ENCODE measurements at places on chromosomes 13 and 19.

DNA sequence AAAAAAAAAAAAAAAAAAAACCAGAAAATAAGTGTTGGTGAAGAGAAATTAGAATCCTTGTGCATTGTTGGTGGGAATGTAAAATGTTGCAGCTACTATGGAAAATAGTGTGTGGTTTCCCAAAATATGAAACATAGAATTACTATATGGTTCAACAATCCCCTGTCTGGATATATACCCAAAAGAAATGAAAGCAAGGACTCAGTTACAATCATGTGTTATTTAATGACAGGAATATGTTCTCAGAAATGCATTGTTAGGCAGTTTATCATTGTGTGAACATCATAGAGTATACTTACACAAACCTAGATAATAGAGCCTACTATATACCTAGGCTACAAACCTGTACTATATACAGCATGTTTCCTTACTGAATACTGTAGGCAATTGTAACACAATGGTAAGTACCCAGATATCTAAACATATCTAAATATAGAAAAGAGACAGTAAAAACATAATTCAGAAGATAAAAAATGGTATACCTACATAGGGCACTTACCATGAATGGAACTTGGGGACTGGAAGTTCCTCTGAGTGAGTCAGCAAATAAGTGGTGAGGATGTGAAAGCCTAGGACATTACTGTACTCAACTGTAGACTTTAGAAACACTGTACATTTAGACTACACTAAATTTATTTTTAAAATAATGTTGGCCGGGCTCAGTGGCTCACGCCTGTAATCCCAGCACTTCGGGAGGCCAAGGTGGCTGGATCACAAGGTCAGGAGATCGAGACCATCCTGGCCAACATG is 25.7 kb upstream of the SLC7A1 start:
- DNase-seq, result no peak

GRCh38 chr19:17765069-17765618 is 13.9 kb downstream of the FCHO1 start:
- peak; percentile 74 for DNase-seq

DNA sequence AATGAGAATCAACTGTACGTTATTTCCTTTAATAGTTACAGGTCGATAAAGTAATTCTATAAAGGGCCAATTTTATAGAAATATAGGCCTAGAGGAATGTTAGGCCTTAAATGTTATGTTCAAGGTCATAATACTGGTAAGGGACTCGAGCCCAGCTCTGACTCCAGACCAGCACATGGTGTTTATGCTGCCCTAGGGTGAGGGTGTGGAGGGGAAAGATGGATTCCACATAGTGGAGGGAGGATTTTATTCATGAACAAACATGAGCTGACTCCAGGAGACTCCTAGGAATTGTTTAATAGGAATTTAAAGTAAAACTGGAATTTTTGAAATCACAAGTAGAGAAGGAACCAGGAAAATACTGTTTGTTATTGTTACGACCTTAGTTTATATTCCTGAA is 139.9 kb downstream of the LACC1 start:
- no peak for DNase-seq

DNA sequence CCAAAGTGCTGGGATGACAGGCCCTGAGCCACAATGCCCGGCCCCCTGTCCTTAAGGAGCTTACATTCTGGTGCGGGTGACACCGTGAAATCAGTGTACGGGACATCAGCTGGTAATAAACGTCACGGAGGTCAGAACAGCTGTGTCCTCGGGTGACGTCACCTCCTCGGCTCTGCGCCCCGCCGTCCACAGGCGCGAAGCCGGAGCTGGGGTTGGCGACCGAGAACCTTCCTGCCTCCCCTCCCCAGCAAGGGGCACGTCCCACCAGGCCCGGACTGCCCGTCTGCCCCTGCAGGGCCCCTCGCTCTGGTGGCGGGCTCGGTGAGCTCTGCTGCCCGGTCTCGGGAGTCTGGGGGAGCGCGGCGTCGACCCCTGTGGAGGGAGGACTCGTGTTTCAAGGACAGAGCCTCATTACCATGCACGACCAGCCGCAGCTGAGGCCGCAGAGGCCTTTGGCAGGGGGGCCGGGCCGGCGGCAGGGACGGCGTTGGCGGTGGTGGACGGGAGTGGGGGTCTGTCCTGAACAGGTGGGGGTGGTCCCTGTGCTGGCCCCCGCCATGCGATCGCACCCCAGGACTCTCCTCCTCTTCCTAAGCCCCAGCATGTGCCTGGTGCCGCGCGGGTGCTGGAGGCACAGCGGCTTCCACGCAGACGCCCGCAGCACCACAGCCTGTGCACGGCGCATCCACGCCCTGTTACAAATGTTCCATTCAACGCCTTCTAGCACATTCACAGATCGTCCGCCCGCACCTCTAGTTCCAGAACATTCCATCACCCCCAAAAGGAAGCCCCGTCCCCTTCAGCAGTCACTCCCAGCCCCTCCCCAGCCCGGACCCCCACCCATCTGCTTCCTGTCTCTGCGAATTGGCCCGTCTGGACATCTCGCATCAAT is 5.4 kb downstream of the LINGO3 start:
- DNase-seq, result no peak

GRCh38 chr19:31890230-31890629 is 455.2 kb upstream of the ZNF507 start:
- DNase-seq, result no peak

DNA sequence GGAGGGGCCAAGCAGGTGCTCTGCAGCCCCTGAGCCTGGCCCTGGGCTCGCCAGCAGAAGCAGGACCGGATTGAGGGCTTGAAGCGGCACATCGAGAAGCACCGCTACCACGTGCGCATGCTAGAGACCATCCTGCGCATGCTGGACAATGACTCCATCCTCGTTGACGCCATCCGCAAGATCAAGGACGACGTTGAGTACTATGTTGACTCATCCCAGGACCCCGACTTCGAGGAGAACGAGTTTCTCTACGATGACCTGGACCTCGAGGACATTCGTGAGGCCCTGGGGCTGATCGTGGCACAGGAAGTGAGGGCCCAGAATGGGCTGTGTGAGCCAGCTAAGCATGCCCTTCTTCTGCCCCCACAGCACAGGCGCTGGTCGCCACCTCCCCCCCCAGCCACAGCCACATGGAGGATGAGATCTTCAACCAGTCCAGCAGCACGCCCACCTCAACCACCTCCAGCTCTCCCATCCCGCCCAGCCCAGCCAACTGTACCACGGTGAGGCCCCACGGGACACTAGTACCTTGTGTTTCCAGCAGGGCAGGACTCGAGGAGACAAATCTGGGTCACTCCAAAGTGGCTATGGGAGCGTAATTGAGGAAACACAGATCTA is 8.1 kb downstream of the CNOT3 start:
- no peak for DNase-seq

DNA sequence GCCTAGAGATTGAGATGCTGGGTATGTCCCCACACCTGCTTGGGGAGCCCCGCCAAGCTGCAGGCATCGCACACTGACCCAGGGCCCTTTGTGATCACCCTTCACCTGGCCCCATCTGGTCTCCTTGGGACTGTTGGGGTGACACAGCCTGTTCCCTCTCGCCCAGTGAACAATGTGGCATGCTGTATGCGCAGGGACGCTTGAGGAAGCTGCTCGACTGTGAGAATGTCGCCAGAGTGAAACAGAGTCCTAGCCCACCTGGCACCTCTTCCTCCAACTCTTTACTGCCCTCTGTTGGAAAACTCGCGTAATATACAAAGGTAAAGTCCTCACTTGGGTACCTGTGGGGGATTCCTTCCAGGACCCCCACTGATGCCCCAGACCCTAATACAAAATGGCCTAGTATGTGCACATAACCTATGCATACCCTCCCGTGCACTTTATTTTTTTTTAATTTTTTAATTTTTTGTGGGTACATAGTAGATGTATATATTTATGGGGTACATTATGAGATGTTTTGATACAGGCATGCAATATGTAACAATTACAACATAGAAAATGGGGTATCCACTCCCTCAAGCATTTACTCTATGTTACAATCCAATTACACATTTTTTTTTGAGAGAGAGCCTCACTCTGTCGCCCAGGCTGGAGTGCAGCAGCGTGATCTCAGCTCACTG is 9.0 kb downstream of the BLOC1S3 start:
- no peak for DNase-seq

DNA sequence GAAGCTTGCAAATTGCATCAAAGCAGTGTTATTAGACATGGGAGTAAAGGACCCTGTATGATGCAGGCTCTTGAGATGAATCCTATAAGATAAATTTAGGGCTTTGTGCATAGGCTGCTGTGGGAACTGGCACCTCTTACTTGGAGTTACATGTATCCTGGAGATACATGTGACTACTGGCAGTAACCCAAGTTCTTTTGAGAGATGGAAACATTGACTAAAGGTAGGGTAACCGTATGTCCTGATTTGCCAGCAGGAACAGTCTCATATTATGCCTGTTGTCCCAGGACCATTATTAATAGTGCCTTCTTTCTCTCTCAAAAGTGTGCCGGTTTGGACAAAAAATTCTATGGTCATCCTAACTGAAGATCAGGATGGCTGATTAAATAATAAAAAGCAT is 195.4 kb downstream of the LACC1 start:
- no peak for DNase-seq

DNA sequence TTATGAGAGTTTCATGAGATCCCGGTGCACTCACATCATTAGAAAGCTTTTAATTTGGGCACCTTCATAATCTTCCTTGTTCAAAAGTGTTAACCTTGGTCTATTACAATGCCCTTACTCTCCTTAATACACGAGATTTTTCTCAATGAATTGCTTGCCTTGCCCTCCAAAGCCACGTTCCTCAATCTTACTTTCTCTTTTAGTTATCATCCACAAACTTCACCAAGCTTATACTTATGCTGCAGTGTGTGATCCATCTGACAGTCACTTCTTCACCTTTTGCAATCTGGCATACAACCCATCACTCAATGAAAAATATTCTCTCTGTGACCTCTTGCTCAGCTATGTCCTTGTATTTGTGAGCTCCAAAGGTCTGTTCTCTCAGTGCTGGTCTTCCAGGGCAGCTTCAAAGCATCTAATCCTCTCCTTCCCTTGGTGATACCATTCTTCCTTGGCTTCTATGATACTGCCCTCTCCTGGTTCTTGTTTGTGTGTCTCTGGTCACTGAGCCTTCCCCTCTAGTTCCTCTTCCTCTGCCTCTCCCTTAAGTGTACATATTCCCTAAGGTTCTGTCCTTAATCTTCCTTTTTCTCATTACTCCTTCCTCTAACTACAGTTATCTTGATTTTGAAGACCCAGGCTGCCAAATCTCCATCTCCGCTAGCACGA is 202.2 kb upstream of the STARD13 start:
- DNase-seq, result peak; percentile 14

DNA sequence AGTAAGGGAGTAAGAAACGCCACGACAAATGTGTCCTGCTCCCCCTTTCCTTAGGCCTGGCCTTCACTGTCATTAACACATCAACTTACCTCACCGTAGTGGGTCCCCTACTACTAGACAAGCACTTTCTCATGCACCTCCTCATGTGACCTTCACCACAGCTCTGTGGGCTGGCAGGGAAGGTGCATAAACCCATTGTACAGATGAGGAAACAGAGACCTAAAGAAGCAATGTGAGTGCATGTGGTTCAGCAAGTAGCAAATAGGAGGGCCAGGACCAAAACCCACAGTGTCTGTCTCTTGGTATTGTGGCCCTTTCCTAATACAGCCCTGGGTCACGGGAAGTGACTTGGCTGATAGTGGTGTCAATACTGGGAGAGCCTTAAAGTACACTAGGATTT is 5.3 kb downstream of the CCDC70 start:
- DNase-seq, result no peak

GRCh38 chr19:7265963-7266362 is 28.3 kb downstream of the INSR start:
- DNase-seq, result peak; percentile 8

GRCh38 chr13:75512253-75512652 is 25.4 kb downstream of the COMMD6 start:
- no peak for DNase-seq

DNA sequence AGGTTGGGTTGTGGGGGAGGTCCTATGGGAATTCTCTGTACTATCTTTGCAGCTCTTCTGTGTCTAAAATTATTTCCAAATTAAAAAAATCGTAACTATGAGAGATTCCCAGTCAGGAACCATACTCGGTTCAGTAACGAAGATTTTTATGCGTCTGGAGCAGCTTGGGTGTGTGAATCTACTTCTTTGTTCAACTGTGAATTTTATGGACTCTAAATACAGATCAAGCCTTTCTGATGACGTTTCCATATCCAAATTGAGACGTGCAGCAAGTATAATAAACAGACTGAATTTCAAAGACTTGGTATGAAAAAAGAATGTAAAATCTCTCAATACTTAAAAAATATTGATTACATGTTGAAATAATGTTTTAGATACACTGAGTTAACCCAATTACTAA is 30.9 kb downstream of the MLLT1 start:
- DNase-seq, result no peak

- no peak for DNase-seq
These were observed 4.1 kb downstream of the FPR2 start for GRCh38 chr19:51765086-51765485.
